ENCODE measurements at places on chromosomes 5 and 9. TPM values are rescaled to one million over a fixed set of nuclear protein-coding genes. Genes with fewer than 3 reads are reported as not detected.

GRCh38 chr9:108889649-108890067 is 27.6 kb downstream of the ACTL7A start:
- peak; percentile 11 for DNase-seq

FAT2 gene
- not detected for total RNA-seq

DNA sequence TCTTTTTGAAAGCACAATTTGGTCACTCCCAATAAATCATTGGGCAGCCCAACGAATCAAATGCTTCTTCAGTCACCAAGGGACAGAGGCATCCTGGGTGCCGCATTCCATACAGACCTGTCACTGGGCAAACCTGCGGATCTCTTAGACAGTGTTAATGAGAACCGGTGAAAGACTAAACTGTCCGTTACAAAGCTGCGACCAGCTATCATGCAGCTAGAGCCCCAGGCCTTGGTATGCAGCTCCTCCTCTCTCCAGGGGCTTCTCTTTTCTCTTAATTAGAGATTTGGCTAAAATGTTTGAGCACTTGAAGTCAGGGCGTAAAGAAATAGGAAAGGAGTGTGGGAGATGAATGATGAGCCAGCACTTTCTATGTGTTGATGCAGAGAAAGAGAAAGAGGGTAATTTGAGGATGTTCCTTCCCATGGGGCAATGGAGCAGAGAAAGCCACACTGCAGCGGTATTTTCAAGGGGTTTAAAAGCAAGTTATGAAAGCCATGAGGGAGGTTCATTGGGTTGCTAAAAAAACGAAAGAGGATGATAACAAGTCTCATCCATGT is 175.3 kb downstream of the RFK start:
- no peak for DNase-seq

PCDHB16 gene
- 0.76 TPM for total RNA-seq

DNA sequence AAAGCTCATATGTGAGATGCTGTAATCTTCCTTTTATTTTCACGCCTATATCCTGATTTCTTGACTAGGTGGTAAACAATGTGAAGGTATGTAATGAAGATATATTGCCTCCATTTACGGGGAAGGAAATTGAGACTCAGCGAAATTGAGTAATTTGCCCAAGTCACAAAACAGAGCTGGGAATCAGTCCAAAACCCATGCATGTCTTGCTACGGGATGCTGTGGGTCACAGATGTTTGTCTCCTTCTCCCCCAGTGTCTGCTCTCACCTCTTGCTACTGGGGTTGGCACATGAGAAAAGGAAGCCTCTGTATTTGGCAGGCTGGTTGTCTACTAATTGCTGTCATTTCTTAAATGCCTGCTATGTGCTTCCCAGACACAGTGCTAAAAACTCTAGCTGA is 53.7 kb upstream of the TEX48 start:
- no peak for DNase-seq

Data from dermis microvascular lymphatic vessel endothelial cell (primary cell).